HL-60 (cell line): ENCODE measurements at places on chromosomes 12 and 14.

DNA sequence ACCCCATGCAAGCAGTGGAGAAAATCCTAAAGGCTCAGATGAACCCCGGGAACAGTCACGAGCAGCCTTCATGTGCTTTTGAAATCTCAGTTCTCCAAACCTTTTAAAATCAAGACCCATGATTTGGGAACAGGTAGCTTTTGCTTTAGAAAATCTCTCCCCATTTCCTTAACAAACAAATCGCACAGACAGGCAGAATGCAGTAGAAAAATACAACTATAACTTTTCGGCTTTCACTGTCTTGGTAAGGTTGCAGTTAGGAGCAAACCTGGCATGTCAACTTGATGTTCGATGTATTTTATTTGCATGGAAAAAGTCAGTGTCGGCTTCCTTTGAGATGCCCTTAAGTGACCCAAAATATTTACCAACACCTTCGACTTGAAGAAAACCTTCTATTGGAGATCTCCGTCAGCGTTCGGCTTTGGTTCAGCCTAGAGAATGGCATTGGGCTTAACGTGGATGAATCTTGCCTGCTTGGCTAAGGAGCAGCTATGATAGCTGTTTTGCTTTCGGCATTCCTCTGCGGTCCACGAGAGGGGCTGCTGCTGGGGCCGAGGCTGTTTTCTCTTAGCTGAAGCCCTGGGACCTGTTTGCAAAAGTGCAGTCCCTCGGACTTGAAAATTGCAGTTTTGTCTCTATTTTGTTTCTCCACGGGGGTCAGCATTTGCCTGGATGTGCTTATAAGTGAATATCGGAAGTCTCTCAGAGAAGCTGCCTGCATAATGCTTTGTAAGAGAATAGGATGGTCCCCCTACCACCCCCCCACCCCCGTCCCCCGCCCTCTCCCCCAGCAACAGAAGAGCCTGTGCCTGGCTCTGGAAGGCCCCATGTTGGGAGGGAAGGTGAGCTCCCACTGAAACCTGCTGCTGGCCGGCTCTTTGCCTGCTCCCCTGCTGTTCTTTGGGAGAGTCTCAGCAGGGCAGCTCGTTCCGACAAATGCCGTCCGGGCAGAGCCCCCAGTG, 122.8 kb downstream of the AACS start:
- no peak for DNase-seq

- no peak for DNase-seq
Observed at GRCh38 chr14:30180219-30180618, 252.6 kb upstream of the PRKD1 start.

DNA sequence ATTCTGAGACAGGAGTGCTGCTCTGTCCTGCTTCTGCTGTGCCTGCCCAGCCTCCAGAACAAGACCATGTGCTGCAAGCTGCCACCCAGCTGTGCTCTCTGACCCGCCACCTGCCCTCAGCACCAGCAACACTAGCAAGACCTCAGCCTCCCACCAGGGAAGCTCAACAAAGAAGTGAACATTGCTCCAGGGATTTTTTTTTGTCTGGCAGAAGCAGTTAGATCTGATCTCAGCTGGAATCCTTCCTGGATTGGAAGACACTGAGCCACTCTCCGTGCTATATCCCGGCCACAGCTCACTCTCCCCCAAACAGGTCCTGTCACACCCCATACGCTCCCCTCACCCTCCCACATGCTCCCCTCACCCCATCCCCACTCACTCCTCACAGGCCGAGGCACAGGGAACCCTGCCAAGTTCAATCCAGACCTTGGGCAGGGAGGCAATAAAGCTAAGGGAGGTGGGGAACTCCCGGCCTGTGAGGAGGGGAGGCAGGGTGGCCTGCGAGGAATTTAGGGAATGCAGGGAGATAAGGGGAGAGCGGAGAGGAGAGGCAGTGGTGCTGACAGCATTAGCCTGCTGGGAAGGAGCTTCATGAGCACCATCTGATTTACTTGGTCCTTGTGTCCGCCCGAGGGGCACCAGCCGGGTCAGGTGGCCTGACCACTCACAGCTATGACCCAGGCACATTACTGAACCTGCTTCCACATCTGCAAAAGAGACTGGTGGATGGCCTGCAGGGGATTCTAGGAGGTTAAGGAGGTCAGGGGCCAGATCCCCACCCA, 29.7 kb downstream of the CCDC85C start:
- no peak for DNase-seq

DNA sequence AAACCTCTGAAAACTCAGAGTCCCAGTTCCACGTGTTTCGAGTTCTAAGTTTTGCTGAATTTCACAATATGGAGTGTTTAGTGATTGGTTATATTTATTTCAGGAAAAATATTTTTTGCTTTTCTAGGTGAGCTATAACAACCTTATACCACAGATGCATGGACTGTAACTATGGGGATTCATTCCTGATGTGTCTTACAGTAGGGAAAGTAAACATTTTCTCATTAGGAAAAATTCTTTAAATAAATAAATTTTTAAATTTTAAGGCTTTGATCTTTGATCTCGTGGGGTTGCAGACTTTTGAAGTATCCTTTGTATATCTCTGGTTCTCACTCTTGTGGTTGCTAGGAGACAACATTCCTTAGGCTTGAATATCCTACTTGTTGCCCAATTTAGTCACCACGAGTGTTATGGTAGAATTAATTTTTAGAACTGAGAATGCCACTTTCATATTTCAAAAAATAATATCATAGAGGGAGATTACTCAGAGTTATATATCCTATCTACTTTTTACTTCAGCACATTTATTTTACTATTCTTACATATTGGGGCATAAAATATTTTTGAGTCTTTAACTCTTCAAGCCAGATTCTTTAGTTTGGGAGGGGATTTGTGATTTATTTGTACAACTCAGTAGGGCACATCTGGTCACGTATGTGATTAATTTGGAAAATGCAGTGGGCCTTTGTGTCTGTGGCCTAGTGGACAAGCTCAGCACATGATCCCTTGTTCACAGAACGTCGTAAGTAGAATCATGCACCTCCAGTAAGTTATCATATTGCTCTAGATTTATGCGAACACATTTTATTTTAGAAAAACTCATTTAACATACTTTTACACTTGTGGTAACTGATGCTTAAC, 224.0 kb downstream of the TTC6 start:
- no peak for DNase-seq

- DNase-seq = no peak
Observed at GRCh38 chr12:115598871-115599811, 678.4 kb downstream of the MED13L start.

- DNase-seq = no peak
Observed at GRCh38 chr12:102421802-102422583, 58.4 kb downstream of the IGF1 start.

GRCh38 chr14:99207456-99207855, 64.5 kb downstream of the BCL11B start:
- DNase-seq = no peak

DNA sequence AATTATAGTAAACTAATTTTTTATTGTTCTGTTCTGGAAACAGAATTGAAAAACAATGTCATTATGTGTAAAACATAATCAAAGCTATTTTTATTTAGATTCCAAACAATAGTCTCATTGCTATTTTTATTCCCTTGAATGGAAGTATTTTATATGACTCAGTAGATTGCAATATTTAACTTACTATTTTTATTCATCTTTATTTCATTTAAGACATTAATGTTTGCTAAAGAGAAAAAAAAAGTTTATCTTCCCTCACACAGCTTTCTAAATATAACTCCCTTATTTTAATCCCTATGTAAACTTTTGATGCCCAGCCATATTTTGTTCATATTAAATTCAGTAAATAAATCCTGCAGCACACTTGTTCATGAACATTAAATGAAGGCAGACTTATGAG, 622.4 kb downstream of the SLC6A15 start:
- no peak for DNase-seq

GRCh38 chr12:109702111-109702841, 11.3 kb upstream of the FAM222A start:
- no peak for DNase-seq

GRCh38 chr12:116535241-116535640, 23.9 kb upstream of the MAP1LC3B2 start:
- DNase-seq = no peak

DNA sequence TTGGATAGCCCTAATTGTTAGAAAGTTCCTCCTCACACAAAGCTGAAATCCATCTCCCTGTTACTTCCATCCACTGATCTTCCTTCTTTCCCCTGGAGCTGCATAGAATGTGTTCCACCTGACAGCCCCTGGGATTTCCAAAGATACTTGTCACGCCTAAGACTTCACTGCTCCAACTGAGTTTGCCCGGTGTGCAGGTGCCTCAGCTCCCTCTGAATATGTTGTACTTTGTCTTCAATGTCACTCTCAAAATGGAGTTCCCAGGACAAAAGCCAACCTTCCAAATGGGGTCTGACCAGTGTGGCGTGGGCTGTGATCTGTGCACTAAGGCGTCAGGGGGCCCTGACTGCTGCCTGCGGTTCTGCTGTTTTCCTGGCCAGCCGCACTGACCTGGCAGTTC, 42.8 kb downstream of the CACNA2D4 start:
- no peak for DNase-seq

GRCh38 chr12:120468325-120468820, 1.2 kb downstream of the SRSF9 start:
- DNase-seq = peak; percentile 80
